Right renal pelvis (tissue), 4 donors: ENCODE measurements at places on chromosomes 6 and 20.
A peak's percentile ranks its signal among the peaks of the same experiment; 100 is the strongest.

DNA sequence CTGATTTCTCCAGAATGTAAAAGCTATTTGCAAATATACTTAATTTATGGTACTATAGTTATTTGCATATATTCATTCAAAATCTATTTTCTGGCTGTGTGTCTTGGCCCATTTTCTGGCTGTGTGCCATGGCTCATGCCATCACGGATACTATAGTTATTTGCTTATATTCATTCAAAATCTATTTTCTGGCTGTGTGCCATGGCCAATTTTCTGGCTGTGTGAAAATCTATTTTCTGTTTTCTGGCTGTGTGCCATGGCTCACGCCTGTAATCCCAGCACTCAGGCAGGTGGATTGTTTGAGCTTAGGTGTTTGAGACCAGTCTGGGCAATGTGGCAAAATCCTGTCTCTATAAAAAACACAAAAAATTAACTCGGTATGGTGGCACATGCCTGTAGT is 28.9 kb upstream of the RIPK1 start:
- no peak for DNase-seq

DNA sequence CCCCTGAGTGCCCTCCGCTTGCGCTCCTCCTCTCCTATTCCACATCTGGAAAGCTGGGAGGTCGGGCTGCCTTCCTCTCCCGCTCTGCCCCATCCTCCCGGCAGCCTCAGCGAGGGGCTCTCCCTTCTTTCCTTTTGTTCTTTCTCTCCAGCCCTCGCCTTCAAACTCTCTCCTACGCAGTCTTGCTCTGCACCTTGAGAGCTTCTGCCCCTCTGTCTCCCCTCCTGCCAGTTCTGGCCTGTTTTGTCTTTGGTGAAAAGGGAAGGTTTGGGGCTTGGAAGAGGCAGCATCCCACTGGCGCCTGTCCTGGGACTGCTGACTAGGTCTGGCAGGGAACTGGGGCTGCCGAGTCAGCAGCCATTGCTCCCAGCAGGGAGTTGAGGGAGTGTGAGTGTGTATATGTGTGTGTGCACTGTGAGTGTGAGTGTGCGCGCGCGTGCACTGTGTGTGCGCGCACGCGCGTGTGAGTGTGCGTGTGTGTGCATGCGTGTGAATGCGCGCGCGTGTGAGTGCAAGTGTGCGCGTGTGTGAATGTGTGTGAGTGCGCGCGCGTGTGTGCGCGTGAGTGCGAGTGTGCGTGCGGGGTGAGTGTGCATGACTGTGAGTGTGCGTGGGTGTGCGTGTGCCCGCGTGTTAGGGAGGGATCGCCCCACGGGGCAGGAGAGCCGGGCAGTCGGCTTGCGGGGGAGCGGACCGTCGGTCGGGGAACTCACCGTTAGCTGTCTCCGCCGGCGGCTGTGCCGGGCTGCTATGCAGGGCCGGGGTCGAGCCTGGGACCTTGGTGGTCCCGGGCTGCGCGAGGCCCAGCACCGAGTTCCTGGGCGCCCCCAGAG is 523 bp downstream of the CPXM1 start:
- DNase-seq = no peak

DNA sequence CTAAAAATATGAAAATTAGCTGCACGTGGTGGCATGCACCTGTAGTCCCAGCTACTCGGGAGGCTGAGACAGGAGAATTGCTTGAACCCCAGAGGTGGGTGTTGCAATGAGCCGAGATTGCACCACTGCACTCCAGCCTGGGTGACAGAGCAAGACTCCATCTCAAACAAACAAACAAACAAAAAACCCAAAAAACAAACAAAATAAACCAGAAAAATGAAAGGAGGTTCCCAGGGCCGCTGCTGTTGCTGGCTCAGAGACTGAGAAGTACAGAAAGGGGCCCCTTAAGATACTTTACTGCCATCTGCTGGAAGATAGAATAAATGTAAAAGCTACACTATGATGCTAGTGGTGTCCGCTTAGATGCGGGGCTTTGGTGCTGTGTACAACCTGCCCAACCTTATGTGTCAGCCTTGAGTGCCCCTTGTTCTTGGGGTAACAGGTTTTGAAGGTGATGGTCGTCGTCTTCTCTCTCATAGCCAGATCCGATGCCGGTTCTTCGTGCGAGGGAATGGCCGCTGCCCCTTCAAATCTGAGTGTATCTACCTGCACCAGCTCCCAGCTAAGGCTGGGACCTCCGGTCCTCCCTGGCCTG is 2.8 kb upstream of the FANCE start:
- DNase-seq = peak; percentile 66

- DNase-seq = no peak
Observed at GRCh38 chr6:156395276-156395675, 381.9 kb upstream of the ARID1B start.

DNA sequence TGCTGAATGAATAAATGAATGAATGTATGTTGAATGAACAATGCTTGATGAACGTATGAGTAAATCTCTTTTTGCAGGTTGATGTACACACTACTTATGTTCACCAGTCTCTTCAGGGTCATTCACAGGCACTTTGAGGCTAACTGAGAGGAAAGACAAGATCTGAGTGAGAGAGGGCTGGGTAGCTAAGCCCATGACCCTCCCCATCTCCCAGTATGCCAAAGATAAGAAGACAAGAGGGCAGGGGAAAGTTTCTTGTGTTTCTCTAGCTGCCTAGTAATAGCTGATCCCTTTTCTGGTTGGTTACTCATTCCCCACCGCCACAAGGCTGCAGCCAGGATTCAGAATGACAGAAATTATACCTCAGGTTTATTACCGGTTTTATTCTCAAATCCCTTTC is 90.7 kb downstream of the CEP57L1 start:
- DNase-seq = no peak

- no peak for DNase-seq
Observed at GRCh38 chr6:63804381-63804956, 168.9 kb downstream of the PHF3 start.

DNA sequence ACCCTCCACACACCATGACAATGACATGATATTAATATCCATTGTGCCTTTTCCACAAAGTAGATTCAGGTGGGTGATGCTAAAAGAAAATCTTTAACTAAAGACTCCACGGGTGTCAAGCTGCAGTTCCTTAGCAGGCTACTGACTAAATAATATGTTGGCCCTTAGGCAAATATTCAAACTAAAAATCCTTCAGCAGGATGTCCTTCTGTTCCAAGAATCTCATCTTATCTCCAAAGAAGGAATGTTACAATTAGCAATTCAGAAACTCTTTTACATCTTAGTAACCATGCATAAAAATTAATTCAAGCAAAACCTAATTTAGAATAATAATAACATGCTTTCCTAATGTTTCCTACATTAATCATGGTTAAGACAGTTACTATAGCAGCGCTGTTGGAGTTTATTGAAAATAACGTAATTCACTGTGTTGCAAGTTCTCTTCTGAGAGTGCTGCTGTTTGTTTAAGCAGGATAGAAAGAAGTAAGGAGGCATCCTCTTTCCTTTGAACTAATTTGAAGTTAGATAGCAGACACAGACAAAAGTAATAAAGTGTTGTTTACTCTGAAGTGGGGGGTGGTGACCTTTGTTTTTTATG is 414.8 kb upstream of the CDH4 start:
- DNase-seq = no peak

DNA sequence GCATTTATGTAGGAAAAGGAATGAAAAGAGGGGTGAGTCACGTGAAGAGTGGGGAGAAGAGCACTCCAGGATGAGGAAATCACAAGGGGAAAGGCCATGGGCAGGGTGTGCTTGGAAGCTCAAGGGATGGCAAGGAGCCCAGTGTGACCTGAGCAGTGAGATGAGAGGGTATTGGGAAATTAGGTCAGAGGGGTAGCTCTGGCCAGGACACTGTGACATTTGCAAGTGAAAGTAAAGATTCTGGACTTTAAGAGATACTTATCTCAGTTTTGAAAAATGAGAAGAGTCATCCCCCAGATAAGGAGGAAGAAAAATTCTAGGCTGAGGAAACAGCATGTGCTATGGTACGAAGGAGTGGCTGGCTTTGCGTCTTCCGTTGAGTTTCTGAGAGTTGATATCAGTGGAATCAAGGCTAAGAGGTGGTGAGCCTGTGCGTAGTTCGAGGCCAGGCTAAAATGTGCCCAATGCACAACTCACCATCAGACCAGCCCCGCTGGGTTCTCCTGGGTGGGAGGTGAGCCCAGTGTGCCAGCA is 79.9 kb downstream of the GCLC start:
- DNase-seq = no peak

GRCh38 chr6:135084001-135084915 is 29.6 kb upstream of the HBS1L start:
- DNase-seq = no peak

DNA sequence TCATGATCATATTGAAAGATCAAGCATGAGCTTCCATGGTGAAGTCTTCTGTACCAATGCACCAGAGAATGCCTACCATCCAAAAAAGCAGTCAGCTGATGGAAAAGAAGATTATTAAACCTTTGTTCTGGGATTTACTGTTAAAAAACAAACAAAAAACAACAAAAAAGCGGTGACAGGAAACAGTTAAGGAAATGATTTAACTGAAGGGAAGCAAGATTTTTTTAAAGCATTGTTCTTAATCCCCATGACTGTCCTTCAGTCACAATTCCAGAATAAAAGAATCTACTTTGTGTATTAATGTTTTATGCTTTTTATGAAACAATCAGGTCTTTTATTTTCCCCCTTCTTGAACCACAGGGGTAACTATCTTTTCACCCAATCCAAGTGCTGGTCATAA is 23.9 kb downstream of the FAM162B start:
- no peak for DNase-seq

- DNase-seq = no peak
Observed at GRCh38 chr20:62772619-62772989, 23.7 kb upstream of the MRGBP start.

GRCh38 chr6:145602726-145603326 is 132.5 kb downstream of the EPM2A start:
- no peak for DNase-seq

- DNase-seq = no peak
Observed at GRCh38 chr6:18415671-18416340, 28.7 kb downstream of the RNF144B start.

DNA sequence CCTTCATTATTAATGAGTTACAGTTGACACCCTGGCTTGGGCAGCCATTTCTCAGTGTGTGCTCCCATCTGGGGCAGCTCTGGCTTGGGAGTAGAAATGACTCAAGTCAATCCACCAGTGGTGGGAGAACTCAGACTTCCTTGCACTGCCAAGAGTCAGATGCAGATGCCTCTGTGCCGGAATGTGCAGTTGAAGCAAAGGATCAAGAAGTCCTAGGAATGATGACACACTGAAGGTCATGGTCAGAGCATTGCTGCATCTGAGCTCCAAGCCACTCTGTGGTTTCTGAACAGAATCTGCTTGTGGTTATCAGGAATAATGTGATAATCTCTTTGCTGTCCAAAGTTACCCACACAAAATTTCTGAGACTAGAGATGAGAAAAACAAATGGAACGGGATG is 19.5 kb upstream of the PAX1 start:
- DNase-seq = no peak

DNA sequence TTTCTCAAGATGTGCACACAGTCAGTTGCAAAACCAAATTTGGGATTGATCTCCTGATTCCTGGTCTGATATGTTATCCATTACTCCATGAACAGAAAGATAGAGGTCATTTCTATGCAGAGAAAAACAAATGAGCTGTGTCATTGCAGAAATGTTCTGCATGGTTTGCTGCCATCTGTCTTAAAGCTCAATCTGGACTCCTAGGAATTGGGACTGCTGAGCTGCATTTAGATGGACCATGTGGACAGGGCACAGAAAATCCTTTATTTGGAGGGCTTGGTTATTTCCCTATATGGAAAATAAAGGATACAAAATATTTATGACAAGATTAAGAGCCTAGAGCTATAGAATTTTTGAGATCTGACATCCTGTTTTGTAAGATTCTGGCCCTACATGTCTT is 91.3 kb downstream of the ADGRB3 start:
- DNase-seq = no peak

DNA sequence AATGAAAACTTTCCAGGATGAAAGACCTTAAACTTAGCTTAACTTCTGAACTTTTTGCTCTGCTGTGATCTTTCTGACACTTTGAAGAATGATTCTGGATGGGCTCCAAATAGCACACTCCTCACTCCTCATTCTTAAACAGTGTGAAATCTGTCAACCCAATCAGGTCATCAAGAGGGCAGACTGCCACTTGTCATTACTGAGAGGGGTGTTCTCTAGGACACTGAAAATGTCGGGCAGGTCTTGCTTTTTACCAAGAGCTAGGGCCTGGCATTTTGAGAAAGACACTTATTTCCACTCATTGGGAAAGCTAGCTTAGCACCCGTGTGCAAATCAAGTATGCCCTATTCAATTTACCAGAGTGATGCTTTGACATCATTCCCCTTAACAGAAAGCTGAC is 122.2 kb downstream of the MTFR2 start:
- DNase-seq = peak; percentile 51

DNA sequence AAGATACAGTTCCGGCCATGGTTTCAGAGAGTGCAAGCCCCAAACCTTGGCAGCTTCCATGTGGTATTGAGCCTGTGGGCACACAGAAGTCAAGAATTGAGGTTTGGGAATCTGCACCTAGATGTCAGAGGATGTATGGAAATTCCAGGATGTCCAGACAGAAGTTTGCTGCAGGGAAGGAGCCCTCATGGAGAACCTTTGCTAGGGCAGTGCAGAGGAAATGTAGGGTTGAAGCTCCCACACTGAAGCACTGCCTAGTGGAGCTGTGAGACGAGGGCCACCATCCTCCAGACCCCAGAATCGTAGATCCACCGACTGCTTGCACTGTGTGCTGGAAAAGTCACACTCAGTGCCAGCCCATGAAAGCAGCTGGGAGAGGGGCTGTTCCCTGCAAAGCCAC is 267.5 kb downstream of the OGFRL1 start:
- DNase-seq = no peak

DNA sequence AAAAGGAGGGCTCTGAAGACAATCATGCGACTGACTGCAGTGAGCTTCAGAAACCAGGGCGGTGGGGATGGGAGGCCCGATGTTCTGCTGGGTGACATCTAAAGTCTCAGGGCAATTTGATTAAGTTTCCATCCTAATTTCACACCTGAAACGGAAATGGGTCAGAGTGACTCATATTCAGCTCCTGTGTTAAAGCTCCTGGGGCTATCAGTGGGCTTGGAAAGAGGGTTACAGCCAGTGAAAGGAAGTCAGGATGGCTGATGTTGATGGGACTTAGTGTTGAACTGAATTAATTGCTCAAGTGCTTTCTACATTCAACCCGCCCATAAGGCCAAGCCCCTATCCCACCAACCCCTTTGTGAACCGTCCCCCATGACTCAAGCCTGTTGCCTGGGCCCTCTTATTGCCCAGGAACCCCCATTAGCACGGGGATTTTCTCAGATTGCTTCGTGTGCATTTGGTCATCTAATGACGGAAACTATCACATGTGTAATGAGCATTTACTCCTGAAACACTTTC is 47.1 kb upstream of the TBC1D7 start:
- DNase-seq = no peak

DNA sequence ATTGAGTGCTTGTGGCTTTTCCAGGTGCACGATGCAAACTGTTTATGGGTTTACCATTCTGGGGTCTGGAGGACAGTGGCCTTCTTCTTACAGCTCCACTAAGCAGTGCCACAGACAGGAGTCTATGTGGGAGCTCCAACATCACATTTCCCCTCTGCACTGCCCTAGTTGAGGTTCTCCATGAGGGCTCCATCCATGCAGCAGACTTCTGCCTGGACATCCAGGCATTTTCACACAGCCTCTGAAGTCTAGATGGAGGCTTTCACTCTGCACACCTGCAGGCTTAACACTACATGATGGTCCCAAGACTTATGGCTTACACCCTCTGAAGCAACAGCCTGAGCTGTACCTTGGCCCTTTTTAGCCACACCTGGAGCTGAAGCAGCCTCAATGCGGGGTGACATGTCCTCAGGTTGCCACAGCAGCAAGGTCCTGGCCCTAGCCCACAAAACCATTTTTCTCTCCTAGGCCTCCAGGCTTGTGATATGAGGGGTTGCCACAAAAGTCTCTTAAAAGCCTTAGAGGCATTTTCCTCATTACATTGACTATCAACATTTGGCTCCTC is 552.2 kb downstream of the TFAP2A start:
- DNase-seq = no peak
